Left forelimb (tissue), 1 donor: ENCODE measurements at places on chromosomes 3 and 15.
A peak's percentile ranks its signal among the peaks of the same experiment; 100 is the strongest.

DNA sequence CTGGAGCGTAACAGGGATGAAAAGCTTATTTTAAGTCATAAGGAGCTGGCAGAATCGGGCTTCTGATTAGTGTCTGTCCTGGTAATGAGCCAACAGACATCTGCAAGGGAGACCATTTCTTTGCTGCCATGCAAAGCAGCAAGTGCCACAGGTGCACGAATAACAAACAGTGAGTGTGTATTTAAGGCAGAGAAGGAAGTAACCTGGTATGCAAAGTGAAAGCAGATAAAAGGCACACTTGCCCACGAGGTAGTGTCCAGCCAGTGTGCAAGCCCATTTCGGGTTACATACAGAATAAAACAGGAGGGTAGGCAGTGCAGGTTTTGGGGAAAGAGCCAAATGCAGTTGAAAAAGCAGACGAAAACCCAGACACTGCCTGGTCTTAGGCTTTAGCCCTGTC, 1153.7 kb downstream of the SI start:
- DNase-seq: no peak

- no peak for DNase-seq
Observed at GRCh38 chr15:22263738-22264137, 183.4 kb downstream of the OR4M2 start.

DNA sequence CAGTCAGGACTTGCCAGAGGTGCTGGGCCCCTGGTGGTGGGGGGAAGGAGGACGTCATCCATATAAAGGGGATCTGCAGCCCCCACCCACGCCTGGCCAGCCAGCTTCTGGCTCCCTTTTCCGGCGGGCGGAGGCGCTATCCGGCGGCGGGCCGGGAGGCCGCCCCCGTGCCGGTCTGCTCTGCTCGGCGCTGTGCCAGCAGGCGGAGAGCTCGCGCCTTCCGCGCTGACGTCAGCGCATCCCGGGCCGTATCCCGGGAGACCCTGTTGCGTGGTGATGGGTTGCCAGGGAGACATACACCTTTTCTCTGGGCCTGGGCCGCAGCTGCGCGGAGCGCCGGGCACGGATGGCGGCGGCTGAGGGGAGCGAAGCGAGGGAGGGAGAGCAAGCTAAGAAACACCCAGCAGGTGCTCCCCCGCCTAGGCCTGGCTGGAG, 1.1 kb downstream of the FAM131A start:
- peak; percentile 88 for DNase-seq

DNA sequence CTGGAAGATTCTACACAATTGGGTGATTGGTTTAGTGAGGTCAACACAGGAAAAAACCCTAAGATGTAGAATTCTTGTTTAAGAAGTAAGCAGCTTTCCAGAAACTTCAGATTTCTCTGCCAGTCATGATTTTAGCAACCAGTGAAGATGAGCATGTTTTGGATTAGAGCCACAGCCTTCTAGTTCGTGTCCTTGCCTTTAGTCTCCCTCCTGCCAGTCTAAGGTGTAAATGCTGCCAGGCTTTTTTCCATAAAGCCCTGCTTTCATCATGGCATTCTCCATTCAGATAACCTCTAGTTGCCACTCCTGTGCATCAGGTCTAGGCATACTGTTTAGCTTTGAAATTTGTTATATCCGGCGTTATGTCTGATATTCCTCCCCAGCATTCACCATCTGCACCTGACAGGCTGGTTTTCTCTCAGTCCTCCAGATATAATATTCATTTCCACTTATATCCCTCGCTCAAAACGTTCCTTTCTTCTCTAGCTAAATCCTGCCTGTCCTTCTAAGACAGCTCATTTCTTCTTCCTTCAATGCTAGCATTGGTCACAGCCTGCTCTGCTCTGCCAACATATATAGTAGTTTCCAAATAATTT, 37.4 kb downstream of the SYN2 start:
- no peak for DNase-seq

GRCh38 chr15:71508081-71508682, 302.2 kb upstream of the NR2E3 start:
- DNase-seq: no peak

- DNase-seq: no peak
Observed at GRCh38 chr3:46296826-46297225, 54.6 kb downstream of the CCR3 start.

DNA sequence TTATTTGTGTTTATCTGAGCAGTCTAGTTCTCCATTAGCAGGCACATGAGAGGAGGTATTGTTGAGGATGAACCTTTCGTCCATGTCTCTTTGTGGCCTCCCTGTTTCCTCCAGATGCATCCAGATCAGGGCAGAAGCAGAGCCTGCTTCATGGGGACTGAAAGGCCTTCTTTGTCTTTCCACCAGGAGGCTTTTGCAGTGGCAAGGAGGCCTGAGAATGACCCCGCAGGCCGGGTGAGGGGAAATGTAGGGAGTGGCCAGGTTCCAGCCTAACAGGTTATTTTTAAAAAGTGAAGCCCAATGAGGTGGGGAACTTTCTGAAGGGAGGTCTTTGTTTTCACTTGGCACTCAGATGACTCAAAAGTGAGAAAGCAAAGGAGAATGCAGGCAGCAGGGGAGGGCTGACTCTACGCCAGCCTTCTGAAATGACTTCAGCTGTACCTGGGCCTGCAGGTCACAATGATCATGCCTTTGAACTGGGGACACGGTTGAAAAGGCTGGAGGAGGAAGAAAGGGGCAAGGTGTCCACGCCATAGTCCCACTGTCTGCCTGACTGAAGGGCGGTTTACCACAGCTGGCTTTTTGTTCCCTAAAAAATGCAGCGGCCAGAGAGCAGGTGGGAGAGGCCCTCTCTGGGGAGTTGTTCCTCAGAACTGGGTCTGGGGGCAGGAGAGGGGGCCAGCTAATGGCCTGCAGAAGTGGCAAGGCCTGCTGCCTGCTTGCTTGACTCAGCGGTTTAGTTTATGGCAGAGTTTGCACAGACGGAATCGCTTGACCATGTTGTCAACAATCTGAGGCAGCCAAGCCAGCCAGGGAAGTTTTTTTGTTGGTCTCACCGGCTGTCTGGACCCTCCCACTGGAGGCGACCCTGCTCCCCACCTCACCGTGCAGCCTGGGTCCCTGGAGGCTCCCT, 28.7 kb downstream of the CMTM7 start:
- no peak for DNase-seq
